ENCODE measurements at places on chromosomes 6 and 20.

DNA sequence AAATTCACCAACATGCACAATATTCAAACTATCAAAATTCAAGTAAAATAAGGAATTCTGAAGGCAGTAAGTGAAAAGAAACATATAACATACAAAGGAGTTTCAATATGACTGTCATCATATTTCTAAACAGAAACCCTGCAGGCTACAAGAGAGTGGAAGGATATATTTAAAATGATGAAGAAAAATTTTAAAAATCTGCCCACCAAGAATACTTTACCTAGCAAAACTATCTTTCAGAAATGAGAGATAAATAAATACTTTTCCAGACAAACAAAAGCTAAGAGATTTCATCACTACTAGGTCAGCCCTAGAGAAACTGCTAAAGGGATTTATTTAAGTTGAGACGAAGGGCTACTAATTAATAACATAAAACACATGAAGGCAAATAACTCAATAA lies 73.8 kb upstream of the MANEA start:
- DNase-seq = no peak

GRCh38 chr6:134317471-134318131 lies at the start of gene SGK1:
Gene SGK1, minus strand, starts transcription at chr6:134318112. Its CDS starts 652 bp downstream, at chr6:134317460.
- DNase-seq = peak; percentile 42

DNA sequence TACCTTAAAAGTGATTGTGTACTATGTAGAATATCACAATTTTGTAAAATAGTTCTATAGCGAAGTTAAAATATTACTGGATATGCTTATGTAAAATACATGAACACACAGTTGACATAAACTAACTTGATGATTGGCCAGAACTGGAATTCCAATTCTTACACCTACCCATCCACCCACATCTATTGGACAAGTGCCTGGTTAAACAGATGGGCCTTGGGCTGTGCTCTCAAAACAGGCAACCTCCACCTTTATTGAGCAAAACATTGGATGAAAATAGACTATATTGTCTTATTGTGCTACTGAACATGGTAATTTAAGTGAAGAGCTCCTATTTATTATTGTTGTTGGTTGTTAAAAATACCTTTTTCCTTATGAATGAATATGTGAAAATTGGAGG lies 154.0 kb upstream of the FLRT3 start:
- DNase-seq = no peak

- no peak for DNase-seq
Observed at GRCh38 chr20:63530788-63531160, 6.4 kb downstream of the PTK6 start.

- no peak for DNase-seq
Observed at GRCh38 chr6:154169193-154169847, 130.3 kb downstream of the OPRM1 start.

- DNase-seq = no peak
Observed at GRCh38 chr20:62647521-62648317, 5.4 kb downstream of the SLCO4A1 start.

GRCh38 chr20:43040427-43040826 lies 149.3 kb downstream of the PTPRT start:
- no peak for DNase-seq

- peak; percentile 22 for DNase-seq
Observed at GRCh38 chr6:46491201-46491627, at the start of gene RCAN2. Gene RCAN2, minus strand, starts transcription at chr6:46491449.

- DNase-seq = no peak
Observed at GRCh38 chr20:37228082-37228481, 33.5 kb downstream of the GHRH start.

DNA sequence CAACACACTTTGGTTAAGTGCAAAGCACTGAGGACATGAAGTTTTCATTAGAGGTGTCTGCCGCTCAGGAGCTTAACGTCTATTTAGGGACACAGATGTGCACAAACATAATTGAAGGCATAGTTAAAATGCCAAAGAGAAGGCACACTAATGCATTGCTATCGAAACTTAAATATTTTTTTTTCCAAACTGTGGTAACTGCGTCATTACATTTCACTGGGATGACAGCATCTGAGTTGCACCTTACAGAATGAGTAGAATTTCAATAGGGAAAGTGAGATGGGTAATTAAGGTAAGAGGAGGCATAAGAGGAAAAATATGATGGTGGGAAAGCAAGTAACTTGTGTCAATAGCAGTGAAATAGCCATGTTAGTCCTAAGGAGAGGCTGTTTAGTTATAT lies 75.1 kb upstream of the ADGRG6 start:
- no peak for DNase-seq
